WTC11 (cell line): ENCODE measurements at places on chromosomes 6 and 20.

- no peak for DNase-seq
These were observed 23.9 kb upstream of the E2F3 start for GRCh38 chr6:20377623-20378265.

GRCh38 chr20:12207875-12208274 is 290.2 kb downstream of the BTBD3 start:
- DNase-seq = peak; percentile 56

- no peak for DNase-seq
These were observed 95.4 kb downstream of the WASF1 start for GRCh38 chr6:110083875-110084585.

DNA sequence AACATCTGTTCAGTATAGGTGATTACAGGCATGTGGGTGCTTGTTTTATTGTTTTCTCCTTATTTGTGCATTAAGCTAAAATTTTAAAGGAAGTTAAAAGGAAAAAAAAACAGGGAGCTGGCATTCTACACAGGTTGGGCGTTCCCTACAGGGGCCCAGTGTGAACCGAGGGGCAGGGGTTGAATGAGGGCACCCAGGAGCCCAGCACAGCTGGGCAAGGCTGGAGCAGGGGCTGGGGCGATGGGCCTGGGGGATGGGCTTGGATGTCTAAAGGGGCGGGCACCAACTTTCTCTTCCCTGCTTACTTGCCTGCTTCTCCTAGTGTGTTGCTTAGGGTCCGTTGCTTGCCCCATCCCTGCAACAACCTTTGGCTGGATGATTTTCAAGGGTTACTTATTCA is 230.2 kb upstream of the RNF24 start:
- no peak for DNase-seq
